ENCODE measurements at places on chromosomes 2 and 18. TPM values are rescaled to one million over a fixed set of nuclear protein-coding genes. Genes with fewer than 3 reads are reported as not detected.

BCL2 gene
- total RNA-seq, result 0.89 TPM

MTIF2 gene
- total RNA-seq, result 28.5 TPM

FEV gene
- total RNA-seq, result not detected

DNAH6 gene
- total RNA-seq, result 0.05 TPM

MERTK gene
- total RNA-seq, result 0.46 TPM

MYCN gene
- total RNA-seq, result not detected

NOL4 gene
- 0.30 TPM for total RNA-seq

GALM gene
- total RNA-seq, result 10.9 TPM

C1GALT1C1L gene
- 0.74 TPM for total RNA-seq

KIAA2012 gene
- total RNA-seq, result 0.09 TPM

TMEM17 gene
- total RNA-seq, result 3.0 TPM

ZNF519 gene
- total RNA-seq, result 5.5 TPM

NEB gene
- total RNA-seq, result 1.2 TPM

ONECUT2 gene
- total RNA-seq, result 0.05 TPM

VWC2L gene
- total RNA-seq, result not detected
